Fibroblast of gingiva (primary cell): ENCODE measurements at places on chromosomes 11 and 22.

- DNase-seq: no peak
Measured at GRCh38 chr11:100726680-100727079, 39.6 kb downstream of the ARHGAP42 start.

DNA sequence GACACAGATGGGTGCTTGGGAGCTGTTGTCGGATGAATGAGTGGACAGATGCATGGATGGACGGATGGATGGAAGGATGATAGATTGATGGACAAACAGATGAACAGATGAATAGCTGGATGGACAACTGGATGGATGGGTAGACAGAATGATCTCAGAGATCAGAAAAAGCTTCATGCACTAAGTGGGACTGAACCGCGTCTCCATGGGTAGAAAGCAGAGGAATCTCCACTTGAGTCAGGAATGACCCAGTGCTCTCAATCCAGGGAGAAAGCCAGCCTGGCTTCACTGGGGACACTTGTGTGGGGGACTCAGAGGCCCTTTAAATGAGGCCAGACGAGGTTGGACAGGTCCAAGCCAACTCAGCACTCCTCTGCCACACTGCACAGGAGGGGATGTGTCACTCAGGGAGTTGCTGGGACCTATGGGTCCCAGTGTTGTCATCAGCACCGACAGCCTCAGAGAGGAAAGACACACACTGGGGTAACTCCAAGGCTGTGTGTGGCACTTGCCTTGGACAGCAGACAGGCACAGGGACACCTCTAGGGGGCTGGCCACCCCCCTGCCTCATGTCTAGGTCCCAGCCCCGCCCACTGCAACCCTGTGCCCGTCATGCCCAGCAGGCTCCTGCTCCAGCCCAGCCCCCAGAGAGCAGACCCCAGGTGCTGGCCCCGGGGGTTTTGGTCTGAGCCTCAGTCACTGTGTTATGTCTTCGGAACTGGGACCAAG lies 5.6 kb downstream of the IGLL5 start:
- DNase-seq: no peak

DNA sequence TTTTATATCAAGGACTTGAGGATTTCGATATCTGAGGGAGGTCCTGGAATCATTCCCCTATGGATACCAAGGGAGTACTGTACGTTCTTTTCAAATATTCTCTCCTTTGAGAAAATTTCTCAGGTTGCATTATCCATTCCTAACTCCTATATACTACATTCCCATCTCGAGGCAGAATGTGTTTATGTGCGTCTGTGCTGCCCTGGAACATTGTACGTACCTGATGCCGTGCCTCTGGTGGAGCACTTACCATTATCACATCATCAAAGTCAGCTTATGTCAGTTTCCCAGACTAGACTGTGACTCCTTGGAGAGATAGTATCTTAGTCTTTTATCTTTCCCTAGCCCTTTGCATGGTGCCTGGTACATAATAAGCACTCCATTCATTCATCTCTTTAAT lies 21.7 kb downstream of the UBASH3B start:
- no peak for DNase-seq

GRCh38 chr11:106517426-106517825 lies 440.0 kb downstream of the AASDHPPT start:
- no peak for DNase-seq
